Heart right ventricle (tissue), 16 donors: ENCODE measurements at places on chromosomes 3 and 15.

GRCh38 chr3:49805367-49805782, 2.3 kb downstream of the INKA1 start:
- H3K27ac ChIP-seq: peak overlapping the region; percentile 98
- DNase-seq: peak; percentile 85
- no peaks in the 10 kb centered on the region for H3K27me3 ChIP-seq
- peak overlapping the region; percentile 1 for H3K4me3 ChIP-seq

GRCh38 chr15:36766449-36766848, 187.0 kb downstream of the CDIN1 start:
- no peaks in the 10 kb centered on the region for H3K36me3 ChIP-seq
- H3K27me3 ChIP-seq: no peaks in the 10 kb centered on the region
- no peak for DNase-seq
- H3K4me1 ChIP-seq: no peaks in the 10 kb centered on the region
- no peak overlapping the region for H3K27ac ChIP-seq

GRCh38 chr15:55514414-55514850, 6.4 kb upstream of the DNAAF4 start:
- no peak overlapping the region for H3K4me3 ChIP-seq
- H3K27me3 ChIP-seq: no peaks in the 10 kb centered on the region
- no peak overlapping the region for H3K27ac ChIP-seq
- H3K4me1 ChIP-seq: no peaks in the 10 kb centered on the region
- no peaks in the 10 kb centered on the region for H3K36me3 ChIP-seq

- H3K27ac ChIP-seq: no peak overlapping the region
- no peaks in the 10 kb centered on the region for H3K27me3 ChIP-seq
Measured at GRCh38 chr3:56997675-56998074, 62.8 kb upstream of the SPATA12 start.
